ENCODE measurements at places on chromosomes 13 and 19.
A peak's percentile ranks its signal among the peaks of the same experiment; 100 is the strongest.

GRCh38 chr19:38360351-38360750 lies 14.0 kb upstream of the PSMD8 start:
- no peak for DNase-seq

GRCh38 chr13:112793545-112794445 lies 104.0 kb downstream of the ATP11A start:
- no peak for DNase-seq

GRCh38 chr13:100273552-100273951 lies 184.7 kb downstream of the PCCA start:
- no peak for DNase-seq

DNA sequence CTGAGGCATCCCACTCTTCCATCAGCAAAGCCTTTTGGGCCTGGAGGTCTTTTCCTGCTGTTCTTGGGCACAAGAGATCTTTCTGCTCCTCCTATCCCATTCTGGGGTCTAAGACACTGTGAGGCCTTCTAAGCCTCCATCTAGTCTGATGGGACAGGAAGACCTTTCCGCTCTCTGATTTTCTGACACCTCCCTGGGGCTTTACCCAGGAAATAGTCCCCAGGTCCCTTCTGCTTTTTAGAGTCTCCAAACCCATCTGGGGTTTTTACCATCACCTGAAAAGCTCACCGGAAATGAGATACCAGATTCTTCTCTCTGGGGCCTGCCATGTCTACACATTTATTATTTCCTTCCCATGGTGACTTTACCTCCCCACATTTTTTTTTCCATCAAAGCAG lies 21.1 kb downstream of the CLEC17A start:
- DNase-seq = no peak

GRCh38 chr13:97386801-97387484 lies 47.0 kb upstream of the RAP2A start:
- DNase-seq = no peak

DNA sequence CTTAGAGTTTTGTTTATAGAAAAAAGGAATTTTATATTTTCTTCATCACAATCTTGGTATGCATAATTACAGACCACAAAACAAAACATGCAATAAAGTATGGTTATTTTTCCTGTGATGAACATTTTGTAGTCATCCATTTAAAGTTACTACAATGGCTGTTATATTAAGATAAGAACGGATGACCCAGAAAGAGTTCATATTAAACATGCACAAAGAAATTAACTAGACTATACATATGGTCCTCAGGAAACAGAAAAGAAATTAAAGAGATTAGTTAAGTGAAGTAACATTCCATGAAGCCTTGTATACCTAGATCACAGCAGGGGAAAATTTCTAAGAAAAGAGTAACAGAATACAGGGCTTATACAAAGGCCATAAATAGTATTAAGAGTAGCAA lies 36.8 kb downstream of the RBM26 start:
- DNase-seq = no peak

DNA sequence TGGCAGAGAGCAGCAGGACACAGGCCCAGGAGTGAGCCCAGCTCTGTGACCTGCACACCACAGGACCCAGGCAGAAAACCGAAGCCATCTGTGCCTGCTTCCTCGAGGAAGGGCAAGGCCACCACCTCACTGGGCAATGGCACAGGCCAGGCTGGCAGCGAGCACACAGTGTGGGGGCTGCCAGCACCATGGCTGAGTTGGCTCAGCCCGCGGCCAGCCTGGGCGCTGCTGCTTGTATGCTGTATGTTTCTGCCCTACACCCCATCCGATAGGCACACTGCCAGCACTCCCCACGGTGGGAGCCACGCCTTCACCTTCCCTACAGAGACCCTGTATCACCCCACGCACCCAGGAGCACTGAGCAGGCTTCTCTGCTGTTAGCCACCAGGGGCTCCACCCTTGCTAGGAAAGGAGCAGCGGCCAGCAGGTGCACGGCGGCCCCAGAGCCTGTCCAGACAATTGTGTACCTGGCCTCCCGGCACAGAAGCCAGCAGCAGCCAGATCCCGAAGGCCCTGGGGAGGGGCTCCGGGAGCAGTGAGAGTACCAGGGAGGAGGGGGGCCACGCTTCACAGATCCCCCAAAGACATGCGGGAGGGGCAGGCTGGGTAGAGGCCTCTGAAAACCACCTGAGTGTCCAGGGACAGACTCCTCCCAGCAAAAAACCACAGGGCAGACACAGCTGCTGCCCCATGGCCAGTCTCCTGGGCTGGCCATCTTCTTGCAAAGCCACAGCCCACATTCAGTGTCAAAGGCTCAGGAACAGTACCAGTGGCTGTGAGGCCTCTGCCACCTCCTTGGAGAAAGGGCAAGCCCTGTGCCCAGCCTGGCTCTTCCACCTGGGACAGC lies 56.1 kb downstream of the MLLT1 start:
- DNase-seq = no peak

DNA sequence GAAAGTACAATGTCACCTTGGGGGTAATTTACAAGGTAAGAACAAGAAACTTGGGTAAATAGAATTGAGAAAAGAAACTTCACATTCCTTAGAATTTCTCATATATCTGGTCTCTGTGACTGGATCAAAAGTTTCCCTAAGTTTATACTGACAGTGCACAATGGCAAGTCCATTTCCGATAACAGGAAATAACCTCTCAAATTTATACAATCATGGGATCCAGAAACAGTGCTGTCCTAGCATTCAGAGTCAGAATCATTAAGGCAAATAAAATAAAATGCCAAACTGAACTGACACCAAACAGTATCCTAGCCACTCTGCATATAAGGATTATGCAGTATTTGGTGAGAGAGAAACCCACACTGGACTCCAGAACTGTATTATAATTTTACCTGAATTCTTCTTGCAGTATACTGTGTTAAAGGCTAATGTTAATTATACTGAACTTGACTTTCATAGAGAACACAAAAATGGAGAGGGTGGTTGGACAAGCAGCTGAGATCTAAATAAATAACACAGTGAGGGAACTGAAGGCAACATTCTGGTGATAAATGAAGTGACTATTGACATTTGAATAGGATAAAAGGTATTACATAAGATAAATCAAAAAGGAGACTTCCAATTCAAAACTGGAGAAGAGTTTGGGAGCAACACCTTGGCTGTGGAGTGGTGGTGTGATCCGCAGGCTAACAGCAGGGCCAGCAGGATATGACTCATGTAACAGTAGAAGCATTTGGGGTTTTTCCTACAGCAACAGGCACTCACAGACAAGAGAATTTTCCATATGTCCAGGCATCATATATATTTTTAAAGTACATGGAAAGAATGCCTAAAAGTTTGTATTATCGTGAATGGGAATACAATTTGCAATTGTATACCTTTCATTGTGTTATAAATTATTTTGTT lies 932.5 kb upstream of the MIR17HG start:
- no peak for DNase-seq

DNA sequence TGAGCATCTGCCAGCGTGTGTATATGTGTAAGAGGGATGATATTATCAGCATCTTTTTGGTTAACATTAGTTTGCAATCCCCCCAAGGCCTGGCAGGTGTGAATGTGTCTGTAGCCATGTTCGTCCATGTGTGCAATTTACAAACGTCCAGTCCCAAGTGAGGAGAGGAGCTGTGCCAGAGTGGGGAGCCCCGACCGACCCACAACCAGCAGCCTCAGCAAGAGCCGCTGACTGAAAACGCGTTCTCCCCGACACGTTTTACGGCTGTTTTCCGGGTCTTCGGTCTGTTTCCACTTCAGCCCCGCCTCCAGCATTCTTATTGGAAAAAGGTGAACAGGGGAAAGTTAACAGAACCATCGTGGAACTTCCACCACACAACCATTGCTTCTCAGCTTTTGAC lies 119.1 kb upstream of the SOX1 start:
- DNase-seq = no peak

DNA sequence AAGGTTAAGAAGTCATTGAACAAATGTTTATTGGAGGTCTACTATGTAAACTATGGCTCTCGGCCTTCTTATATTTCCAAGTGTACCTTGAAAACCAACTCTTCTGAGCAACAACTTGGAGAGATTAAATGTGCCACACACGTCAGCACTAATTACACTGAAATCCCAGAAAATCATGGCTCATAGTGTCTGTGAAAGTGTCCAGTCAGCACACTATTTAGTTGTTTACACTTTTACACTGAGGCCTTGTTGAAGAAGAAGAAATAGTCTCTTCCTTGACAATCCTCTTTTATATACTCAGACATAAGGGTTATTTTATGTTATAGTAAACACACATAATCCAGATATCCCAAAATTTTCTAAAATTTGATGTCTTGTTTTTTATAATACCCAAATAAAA lies 30.9 kb upstream of the NBEA start:
- DNase-seq = no peak

DNA sequence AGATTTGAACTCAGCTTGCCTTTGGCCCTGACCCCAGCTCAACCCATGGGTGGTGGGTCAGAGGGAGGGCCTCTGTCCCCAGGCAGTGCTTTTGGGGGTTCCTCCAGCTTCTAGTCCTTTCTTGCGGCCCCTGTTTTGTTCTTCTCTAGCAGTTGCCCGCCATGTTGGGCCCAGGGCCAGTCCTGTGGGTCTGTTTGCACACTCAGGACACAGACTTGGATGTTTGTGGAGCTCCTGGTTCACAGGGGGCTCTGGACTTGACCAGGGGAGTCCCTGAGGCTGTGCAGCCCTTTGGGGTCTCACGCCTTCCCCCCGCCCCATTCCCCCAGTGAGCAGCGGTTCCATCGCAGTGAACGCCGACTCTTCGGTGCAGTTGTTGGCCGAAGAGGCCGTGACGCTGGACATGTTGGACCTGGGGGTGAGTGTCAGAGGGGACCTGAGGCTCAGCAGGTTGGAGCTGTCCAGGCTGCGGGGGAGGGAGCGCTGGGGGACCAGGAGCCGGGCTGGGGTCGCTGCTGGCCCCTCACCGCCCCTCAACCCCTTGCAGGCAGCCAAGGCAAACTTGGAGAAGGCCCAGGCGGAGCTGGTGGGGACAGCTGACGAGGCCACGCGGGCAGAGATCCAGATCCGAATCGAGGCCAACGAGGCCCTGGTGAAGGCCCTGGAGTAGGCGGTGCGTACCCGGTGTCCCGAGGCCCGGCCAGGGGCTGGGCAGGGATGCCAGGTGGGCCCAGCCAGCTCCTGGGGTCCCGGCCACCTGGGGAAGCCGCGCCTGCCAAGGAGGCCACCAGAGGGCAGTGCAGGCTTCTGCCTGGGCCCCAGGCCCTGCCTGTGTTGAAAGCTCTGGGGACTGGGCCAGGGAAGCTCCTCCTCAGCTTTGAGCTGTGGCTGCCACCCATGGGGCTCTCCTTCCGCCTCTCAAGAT lies 2.5 kb downstream of the ATP5F1D start:
- peak; percentile 77 for DNase-seq

DNA sequence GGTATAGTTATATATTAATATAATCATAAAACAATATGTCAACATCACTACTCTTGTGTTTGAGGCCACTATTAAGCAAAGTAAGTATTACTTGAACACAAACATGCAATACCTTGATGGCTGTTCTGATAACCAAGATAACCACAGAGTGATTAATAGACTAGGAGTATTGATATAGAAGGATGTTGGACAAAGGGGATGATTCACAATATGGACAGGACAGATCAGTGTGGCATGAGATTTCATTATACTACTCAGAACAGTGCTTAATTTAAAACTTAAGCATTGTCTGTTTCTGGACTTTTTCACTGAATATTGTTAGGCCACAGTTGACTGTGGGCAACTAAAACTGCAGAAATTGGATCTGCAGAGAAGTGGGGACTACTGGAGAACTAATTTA lies 384.2 kb downstream of the SLITRK1 start:
- DNase-seq = no peak

DNA sequence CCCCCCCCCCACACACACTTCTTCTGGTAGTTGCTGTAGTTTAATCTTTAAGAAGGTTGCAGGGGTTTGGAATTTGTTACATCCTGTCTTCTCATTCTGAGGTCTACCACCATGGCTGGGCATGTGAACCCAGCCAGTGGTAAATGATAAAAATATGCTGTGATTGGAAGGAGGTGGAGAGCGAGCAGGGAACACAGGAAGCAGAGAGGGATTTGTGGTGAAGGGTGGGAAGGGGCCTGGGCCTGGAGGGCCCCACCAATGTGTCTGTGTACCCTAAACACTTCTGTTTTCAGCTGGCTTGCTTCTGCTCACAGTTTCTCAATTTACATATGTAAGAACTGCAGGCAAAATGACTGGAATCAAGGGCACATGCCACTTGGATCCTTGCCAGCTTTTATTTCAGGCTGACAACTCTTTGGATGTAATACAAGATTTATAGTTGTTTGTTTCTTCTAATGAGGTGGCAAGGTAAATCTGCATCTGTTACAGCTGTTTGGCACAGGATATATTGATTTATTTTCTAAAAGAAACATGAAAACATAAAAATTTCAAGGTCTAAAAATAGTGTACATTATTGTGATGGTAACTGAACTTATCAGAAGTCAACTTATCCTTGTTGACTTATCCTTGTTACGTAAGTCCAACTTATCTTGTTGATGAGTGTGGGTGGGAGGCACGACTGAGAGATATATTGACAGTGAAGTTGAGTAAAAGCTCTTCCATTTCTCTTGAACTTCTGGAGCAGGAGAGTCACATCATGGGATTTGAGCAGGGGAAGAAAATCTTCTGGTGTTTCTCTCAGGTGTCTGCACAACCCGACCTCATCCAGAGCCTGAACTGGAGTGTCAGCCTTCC lies 313.2 kb downstream of the SHISA2 start:
- DNase-seq = no peak

DNA sequence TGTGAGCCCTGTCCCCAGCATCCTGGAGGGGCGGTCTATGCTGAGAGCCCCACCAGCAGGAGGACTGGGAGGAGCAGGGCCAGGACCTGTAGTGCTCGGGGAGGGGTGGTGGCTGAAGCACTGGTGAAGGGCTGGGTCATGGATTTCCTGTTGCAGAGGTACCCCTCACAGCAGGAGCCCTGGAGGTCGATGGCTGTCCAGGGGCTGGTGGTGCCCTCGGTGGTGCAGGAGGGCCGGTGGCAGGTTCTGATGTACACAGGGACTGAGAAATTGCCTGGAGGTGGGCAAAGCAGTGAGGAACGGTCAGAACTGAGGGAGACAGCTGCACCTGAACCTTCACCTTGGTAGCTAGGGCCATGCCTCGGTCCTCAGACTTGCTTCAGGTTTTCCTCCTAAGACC lies 4.7 kb downstream of the LYPD5 start:
- no peak for DNase-seq

- DNase-seq = no peak
Observed at GRCh38 chr19:44255705-44256411, 3.8 kb upstream of the ZNF233 start.

DNA sequence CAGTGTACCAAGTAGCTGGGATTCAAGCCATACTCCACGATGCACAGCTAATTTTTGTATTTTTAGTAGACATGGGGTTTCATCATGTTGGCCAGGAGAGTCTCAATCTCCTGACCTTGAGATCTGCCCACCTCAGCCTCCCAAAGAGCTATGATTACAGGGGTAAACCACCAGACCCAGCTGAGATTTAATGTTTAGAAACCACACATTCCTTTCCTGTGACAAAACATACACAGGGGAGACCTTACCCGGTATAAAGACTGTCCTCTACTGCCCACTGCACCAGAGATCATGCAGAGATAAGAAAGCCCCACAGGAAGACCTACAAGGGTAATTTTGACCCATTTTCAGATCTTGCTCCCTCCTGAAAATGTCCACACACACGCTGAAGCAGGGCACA lies 22.8 kb upstream of the ZNF83 start:
- DNase-seq = no peak

- DNase-seq = no peak
Observed at GRCh38 chr19:54616821-54617560, 13.3 kb upstream of the LILRB1 start.

GRCh38 chr13:98214008-98214643 lies 37.1 kb upstream of the RNF113B start:
- no peak for DNase-seq

- no peak for DNase-seq
Observed at GRCh38 chr19:8335343-8336071, 7.6 kb downstream of the KANK3 start.

GRCh38 chr13:21354721-21355120 lies 104.4 kb downstream of the ZDHHC20 start:
- DNase-seq = no peak
